ENCODE measurements at places on chromosomes 3 and 15. TPM values are rescaled to one million over a fixed set of nuclear protein-coding genes. Genes with fewer than 3 reads are reported as not detected.

GRCh38 chr15:74835312-74835823 is 7.6 kb downstream of the ULK3 start:
- peak; percentile 55 for DNase-seq

DNA sequence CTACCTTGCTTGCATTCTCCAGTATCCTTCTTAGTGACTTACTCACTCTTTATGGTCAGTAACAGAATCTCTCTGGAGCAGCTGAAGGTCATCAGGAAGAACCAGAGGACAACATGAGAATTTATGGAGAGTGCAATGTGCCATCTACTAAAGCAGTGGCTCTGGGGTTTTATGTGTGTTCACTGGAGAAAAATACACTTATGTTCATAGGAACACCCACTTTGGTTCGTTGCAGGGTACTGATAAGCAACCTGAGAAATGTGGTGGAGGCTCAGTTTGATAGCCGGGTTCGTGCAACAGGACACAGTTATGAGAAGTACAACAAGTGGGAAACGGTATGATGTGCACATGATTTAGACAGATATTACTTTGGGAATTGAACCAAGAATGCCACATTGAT is 12.8 kb downstream of the CPB1 start:
- no peak for DNase-seq

Gene FANCD2
- 31.7 TPM for total RNA-seq

GRCh38 chr3:13932578-13933295 is 52.9 kb upstream of the WNT7A start:
- DNase-seq: no peak

DNA sequence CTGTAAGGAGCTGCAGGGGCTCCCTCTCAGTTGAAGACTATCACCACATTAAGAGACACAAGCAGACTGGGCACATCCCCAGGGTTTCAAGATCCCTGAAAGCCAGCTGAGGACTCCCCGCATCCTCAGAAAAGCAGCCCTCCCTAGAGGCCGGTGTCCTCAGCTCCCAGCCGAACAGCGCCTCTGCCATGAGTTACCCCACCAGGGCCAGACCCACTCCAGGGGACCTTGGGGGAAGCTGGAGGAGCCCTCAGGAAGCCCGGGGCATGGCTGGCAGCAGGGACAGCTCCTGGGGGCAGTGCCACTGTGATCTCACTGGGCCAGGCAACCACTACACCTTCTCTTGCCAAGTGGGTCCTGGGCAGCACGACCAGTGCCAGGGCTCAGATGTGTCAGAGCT is 8.1 kb downstream of the KLF15 start:
- no peak for DNase-seq

DNA sequence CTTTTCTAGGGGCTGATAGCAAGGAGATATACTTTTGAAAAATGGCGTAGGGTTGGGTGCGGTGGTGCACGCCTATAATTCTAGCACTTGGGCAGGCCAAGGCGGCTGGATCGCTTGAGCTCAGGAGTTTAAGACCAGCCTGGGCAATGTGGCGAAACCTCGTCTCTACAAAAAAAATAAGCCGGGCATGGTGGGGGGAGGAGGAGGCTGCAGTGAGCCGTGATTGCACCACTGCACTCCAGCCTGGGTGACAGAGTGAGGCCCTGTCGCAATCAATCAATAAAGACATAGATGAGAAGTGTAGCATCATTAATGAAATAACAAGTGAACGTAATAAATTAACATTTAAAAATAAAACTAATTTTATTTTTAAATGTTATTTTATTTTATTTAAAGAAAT is 134.6 kb downstream of the SLCO3A1 start:
- no peak for DNase-seq

- no peak for DNase-seq
Measured at GRCh38 chr3:46381625-46382024, 10.9 kb downstream of the CCR5 start.

- no peak for DNase-seq
Measured at GRCh38 chr3:42851228-42851834, 24.3 kb downstream of the CYP8B1 start.

Gene ACTC1
- total RNA-seq: not detected

GRCh38 chr3:66472313-66473134 is 28.3 kb downstream of the LRIG1 start:
- peak; percentile 56 for DNase-seq

- no peak for DNase-seq
Measured at GRCh38 chr3:23044463-23044862, 158.7 kb upstream of the UBE2E2 start.

DNA sequence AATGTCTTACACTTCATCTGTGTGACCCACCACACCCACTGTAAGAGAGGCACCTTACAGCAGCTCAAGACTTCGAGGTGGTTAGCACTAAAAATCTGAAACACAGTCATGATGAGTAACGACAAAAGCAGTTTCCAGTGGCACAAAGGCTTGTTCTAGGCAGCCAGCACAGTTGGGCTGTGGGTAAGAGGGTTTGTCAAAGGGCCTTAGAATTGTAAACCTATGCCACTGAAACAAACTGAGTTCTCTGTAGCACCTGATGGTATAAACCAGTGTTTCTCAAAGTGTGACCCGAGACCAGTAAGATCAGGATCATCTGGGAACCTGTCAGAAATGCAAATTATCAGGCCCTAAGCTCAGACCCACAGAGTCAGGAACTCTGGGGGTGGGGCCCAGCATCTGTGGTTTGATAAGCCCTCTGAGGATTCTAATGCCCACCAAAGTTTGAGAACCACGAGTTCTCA is 36.5 kb downstream of the DAPK2 start:
- peak; percentile 44 for DNase-seq

GRCh38 chr15:65287520-65287855 is 805 bp upstream of the PARP16 start:
- DNase-seq: peak; percentile 59

Gene B4GALT4
- 21.9 TPM for total RNA-seq

DNA sequence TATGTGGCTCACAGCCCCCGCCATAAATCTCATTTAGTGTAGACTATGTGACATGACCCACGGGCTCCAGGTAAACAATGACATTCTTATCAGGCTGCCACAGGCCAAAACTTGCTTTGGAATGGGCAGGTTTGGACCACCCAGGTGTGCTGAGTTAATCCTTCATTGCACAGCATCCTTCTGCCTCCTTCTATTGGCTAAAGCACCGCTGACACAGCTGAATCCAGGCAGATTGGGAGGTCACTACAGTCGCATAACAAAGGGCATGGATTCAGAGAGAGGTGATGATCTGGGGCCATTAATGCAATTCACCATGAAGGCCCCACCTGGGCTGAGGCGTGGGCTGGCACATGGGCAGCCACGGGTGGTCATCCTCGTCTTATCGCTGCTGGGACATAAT is 47.8 kb upstream of the GALNT15 start:
- no peak for DNase-seq

Gene LRRC58
- 16.7 TPM for total RNA-seq

DNA sequence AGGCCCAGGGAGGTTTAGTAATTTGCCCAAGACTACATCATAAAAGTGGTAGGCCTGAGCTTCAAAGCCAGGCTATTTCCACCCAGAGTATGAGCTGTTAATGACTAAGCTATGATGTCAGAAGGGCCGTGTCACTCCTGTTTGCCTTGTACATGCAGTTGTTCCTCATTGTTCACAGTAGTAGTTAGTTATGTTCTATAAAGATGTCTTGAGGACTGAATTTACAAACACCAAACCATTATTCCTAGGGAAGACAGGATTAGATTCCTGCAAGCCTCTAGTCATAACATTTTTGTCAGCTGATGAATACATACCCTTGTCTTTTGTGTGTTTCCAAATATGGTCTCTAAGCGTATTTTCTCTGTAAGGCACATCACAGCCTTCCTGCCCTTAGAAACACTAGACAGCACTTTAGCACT is 20.9 kb upstream of the LARS2 start:
- no peak for DNase-seq

GRCh38 chr3:158847452-158847821 is 45.6 kb downstream of the MFSD1 start:
- no peak for DNase-seq

GRCh38 chr3:181717549-181718171 is 5.9 kb downstream of the SOX2 start:
- no peak for DNase-seq

DNA sequence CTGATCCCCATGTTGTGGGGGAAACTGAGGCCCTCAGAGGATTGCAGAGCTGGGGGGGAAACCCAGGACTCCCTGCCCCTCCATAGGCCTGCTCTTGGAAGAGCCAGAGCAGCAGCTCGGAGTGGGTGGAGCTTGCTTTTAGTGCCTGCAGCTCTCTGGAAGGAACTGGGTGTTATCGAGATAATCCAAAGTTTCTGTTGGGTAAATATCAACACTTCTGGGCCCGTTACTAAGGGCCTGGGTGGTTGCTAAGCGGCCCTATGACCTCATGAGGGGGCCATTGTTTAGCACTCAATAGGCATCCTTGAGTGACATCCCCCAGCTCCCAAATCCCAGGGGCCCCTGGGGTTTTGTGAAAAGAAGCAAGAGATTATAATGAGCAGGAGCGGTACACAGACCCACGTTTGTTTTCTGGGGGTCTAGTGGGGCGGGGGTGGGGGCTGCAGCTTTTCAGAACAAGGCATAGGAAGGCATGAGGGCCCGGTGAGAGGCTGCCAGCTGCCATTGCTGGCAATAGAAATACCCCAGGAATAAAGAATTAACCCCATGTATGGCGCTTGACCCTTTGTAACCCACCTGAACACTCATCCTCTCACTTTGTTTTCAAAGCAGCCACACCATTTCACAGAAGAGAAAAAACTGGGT is 48.3 kb upstream of the ATP2B2 start:
- no peak for DNase-seq

DNA sequence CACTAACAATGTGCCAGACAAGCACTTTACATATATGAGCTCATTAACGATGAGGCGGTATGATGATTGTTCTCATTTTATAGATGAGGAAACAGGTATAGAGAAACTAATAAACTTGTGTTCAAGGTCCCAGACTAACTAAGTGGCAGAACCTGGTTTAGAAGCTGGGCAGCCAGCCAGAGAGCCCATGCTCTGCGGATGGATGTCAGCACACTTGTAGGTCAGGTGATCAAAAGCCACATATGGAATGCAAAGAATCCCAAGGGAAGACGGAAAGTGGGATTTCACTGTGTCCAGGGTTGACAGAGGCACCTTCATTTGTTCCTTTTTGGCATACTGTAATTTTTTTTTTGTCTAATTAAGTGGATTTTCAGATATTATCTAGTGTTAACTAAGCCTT is 103.7 kb downstream of the EFL1 start:
- DNase-seq: no peak

Gene PEX11A
- total RNA-seq: 2.8 TPM

GRCh38 chr3:146067048-146067447 is 93.9 kb downstream of the PLOD2 start:
- DNase-seq: no peak

Gene RAD51
- total RNA-seq: 1.9 TPM

Gene MOBP
- total RNA-seq: not detected

DNA sequence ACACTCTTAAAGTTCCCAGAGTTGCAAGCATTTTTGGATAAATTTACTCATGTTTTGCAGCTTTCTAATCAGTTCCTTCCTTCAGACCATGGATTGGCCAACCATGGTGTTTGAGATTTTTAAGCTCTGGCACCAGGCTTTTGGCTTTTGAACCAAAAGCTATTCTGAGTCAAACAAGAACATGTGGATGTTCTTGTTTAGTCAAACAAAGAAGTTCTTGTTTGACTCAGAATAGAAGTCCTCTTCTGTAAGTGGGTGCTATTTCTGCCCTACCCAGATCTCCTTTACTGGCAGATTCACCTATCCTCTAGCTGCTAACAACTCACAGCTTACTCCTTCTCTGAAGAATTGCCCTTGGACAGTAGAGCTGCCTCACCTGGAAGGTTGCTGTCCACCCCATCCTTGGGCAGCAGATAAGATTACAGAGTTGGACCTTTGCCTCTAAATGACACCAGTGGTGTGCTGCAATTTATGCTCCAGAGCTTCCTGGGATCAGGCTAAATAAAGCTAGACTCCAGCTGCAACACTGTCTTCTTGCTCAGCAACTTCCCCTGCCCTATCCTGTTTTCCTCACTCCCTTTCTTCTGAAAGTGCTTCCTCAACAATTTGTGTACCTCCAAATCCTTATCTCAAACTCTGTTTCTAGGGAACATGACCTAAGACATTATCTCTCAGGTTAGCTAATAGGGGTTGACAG is 65.6 kb downstream of the COL6A6 start:
- DNase-seq: no peak

DNA sequence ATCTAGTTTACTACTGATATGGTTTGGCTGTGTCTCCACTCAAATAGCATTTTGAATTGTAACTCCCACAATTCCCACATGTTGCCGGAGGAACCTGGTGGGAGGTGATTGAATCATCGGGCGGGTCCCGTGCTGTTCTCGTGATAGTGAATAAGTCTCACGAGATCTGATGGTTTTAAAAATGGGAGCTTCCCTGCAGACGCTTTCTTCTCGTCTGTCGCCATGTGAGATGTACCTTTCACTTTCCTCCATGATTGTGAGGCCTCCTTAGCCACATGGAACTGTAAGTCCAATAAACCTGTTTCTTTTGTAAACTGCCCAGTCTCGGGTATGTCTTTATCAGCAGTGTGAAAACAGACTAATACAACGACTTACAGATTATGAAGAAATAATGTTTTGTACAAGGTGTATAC is 35.6 kb upstream of the PYDC2 start:
- DNase-seq: no peak

Gene RARB
- total RNA-seq: not detected

DNA sequence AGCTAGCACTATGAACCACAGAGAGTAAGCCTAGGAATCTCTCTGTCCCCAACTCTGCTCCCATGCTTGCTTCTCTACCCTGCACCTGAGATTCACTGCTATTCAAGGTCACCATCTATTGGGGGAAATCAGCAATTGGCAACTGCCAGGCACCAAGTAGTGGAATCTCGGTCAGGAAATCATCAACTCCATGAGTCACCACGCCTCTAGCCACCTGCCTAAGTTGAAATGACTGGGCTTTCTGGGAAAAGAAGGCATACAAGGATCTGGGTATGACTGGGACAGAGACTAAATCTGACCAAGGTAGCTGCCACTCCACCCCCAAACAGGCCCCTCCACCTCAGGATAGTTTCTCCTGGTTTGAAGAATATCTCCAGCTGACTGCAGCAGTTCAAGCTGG is 464.1 kb upstream of the CBLB start:
- DNase-seq: no peak

DNA sequence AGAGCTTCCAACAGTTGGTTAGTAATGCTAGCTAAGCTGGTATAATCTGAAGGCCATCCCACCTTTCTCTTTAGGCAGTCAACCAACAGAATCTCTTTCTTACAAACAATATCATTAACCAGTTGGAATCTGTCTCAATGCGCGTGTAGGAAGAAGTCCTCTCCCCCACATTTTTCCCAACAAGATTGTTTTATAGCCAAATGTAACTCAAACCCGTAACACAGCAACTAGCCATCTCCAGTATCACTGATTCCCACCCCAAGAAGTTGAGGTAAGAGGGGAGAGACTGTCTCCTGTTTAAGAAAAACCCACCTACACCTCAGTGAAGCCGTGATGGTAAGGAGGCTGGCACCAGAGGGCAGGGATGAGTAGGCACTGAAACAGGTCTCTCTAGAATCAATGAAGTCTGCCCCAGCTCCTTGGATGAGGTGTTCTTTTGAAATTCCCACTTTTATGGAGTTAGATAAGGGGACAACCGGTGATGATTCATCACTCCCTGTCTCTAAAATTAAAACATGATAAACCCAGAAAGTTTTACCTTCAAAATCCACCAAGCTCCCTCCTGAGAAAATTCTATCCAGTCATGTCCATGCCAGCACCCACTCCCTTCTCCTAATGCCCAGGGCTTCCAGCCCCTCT is 30.9 kb downstream of the CDC25A start:
- no peak for DNase-seq

- DNase-seq: no peak
Measured at GRCh38 chr3:38576131-38576525, 73.4 kb downstream of the SCN5A start.
